ENCODE measurements at places on chromosomes 6 and 20.
A peak's percentile ranks its signal among the peaks of the same experiment; 100 is the strongest.

DNA sequence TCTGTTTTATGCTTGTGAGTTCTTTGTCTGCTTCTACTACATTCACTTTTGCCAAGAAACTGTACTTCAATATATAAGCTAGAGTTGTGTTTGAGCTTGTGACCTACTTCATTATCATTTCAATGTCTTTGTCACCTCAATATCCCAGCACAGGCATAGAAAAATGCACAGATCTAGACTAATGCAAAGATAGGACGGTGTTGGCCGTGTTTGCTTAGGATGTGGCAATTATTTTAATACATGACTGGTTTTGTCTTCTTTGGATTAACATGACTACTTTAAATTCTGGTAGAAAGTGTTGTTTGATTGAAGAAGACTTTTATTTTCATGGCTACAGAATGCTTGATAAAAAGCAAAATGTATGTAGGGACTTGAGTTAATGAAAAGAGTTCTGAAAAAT lies 1075.0 kb upstream of the GJE1 start:
- no peak for DNase-seq

DNA sequence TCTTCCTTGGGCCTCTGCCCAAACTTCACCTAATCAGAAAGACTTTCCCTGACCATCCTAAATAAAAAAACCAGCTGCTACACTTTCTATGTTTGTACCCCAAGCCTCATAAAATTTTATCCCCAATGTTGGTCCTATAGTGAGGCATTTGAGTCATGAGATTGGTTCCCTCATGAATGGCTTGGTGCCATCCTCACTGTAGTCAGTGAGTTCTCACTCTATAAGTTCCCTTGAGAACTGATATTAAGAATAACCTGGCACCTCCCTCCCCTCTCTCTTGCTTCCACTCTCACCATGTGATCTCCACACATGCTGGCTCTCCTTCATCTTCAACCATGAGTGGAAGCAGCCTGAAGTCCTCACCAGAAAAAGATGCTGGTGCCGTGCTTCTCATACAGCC lies 316.9 kb upstream of the PRDM1 start:
- DNase-seq, result no peak

DNA sequence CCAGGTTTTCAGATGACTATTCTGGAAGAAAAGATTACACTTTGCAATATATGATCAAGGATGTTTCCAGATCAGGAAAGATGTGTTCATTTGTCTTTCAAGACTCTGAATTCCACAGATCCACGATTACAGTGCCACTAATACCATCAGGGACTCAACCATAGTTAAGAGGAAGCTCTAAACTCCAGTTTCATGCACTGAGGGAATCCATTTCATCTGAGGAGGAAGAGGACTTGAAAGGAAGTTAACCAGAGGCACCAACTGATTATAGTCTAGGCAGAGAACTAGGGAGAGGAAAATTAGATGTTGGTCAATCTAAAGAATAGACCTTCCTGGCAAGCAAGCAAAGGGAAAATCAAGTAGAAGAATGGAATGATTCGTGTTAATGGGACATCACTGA lies 218.3 kb upstream of the PRDM1 start:
- no peak for DNase-seq

DNA sequence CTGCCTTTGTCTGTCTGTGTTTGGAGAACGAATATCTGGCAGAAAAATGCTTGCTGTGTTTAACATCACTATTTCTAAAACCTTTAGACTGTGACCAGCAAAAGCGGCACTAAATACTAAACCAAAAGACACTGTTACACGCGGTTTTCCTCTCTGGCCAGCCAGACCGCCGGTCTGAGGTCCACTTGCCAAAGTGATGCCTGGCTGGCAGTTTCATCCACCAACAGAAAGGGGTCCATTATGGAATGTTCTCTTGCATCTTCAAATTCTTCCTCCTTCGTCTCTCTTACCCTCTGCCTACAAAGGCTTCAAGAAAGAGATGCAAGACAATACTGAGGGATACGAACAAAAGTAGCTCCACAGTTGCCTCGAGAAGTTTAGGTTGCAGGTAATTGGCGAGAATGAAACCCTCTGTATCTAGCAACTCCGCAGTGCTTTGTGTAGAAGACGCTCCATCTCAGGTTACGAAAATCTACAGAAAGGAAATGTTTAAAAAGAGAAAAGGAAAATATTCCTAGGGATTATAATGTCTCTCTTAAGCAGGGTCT lies 176.6 kb downstream of the TRIM27 start:
- DNase-seq, result no peak

DNA sequence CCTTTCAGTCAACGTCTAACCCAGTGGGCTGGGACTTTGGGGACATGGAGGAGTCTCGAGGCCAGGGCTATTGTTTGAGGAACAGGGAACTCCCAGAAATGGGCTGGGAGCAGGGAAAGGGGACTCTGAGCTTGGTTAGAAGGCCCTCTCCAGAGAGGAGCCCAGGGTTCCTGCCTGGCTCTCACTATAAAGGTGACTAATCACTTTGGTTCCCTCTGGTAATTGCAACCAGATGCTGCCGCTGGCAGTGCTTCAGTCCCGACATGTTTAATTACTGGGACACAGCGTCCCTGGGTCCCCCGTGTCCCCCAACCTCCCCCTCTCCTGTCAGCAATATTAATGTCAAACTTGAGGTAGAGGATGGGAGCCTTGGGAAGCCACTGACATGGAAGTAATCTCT lies 5.0 kb upstream of the GDF5 start:
- peak; percentile 52 for DNase-seq

GRCh38 chr6:115573861-115574260 lies 486.8 kb downstream of the FRK start:
- DNase-seq, result no peak

- no peak for DNase-seq
Measured at GRCh38 chr6:3489027-3489757, 32.3 kb upstream of the SLC22A23 start.

Measured in T1000 (cell line).